Stimulated activated CD4-positive, alpha-beta T cell treated with anti-CD3 and anti-CD28 coated beads, Interleukin-12 subunit alpha, Interleukin-12 subunit beta, amount 100 ng/mL, for 4 hours (primary cell): ENCODE measurements at places on chromosomes 7 and 10.
A peak's percentile ranks its signal among the peaks of the same experiment; 100 is the strongest.

GRCh38 chr10:121337427-121337826 lies 260.8 kb downstream of the FGFR2 start:
- no peak for DNase-seq

DNA sequence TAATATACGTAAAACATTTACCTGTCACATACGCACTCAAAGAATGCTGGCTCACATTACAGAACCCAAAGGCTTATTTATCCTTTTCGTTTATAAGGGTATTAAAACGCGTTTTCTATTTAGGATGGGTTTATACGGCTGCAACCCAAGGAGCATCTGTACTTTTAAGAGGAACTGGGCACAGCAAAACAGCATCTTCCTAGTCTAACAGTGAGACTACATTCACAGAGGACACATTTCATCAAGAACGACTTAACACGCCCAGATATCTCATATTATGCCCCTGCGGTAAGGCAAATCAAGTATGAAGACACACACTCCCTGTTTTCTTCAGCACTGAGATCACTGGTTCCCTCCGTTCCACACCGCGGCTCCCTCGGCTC lies 533 bp upstream of the DMTF1 start:
- DNase-seq = no peak

GRCh38 chr10:75672842-75673241 lies 241.4 kb downstream of the LRMDA start:
- DNase-seq = no peak

DNA sequence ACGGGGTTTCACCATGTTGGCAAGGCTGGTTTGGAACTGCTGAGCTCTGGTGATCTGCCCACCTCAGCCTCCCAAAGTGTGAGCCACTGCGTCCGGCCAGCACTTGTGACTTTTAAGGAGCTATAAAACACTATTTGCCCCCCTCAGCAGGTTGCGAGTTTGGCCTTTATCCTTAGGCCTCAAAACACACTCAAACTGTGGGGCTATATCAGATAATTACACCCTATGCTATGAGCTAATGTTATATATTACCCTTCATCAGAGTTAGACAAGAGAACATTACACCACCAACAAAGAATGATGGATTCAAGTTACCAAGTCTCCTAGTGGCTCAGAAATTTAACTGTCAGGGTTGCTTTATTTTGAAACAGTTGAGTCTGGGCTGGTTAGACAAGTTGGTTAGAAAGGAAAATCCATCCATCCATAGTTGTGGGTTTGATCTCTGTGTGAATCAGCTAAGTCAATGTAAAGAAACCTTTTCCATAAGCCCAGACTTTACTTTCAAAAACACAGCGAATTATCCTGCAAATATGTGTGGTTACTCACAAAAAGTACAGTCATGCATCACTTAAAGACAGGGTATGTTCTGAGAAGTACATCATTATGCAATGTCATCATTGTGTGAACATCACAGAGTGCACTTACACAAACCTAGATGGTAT lies 115.8 kb downstream of the SEMA3D start:
- no peak for DNase-seq

- DNase-seq = no peak
These were observed 147.3 kb upstream of the TMEM196 start for GRCh38 chr7:19920705-19921104.

- no peak for DNase-seq
These were observed 128.7 kb downstream of the C10orf105 start for GRCh38 chr10:71590781-71591350.

GRCh38 chr10:100654782-100655325 lies 90.5 kb upstream of the PAX2 start:
- DNase-seq = peak; percentile 14

- DNase-seq = no peak
These were observed 41.0 kb upstream of the EMX2 start for GRCh38 chr10:117501460-117502035.

DNA sequence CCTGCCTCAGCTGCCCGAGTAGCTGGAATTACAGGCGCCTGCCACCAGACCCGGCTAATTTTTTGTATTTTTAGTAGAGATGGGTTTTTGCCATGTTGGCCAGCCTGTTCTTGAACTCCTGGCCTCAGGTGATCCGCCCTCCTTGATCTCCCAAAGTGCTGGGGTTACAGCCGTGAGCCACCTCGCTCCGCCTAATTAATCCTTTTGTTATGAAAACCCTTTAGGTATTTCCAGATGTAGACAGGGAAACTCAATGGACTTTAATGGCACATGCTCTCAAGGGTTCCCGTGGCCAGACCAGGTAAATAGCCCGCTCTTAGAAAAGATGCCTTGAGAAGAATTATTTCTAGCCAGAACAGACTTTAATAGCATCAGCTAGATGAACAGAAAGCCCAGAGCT lies 19.7 kb upstream of the EXOC4 start:
- no peak for DNase-seq

GRCh38 chr7:129095258-129095657 lies 40.3 kb upstream of the TNPO3 start:
- DNase-seq = no peak

- DNase-seq = no peak
These were observed 80.2 kb upstream of the MSRB2 start for GRCh38 chr10:23015021-23015707.

GRCh38 chr7:39100270-39100669 lies 122.6 kb downstream of the POU6F2 start:
- no peak for DNase-seq

DNA sequence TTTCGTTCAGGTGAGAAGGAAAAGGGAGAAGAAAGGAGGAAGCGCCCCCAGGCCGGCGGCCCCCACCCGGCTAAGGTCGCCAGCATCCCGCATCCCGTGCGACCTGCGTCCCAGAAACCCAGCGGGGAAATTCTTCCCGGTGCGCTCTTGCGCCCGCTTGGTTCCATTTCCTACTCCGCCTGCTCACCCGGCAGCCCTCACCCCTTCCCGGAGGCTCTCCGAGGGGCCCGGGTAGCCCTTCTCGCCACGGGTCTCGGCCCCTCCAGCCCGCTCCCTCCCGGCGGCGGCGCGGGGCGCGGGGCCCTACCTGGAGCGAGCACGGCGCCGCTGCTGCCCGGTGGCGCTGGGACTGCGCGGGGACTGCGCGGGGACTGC lies at the start of gene PRKCQ:
Gene PRKCQ (minus strand): TSS at position 373 of the 375 bp plus-strand sequence. CDS start 65,141 bp downstream, outside the sequence.
- DNase-seq = no peak

DNA sequence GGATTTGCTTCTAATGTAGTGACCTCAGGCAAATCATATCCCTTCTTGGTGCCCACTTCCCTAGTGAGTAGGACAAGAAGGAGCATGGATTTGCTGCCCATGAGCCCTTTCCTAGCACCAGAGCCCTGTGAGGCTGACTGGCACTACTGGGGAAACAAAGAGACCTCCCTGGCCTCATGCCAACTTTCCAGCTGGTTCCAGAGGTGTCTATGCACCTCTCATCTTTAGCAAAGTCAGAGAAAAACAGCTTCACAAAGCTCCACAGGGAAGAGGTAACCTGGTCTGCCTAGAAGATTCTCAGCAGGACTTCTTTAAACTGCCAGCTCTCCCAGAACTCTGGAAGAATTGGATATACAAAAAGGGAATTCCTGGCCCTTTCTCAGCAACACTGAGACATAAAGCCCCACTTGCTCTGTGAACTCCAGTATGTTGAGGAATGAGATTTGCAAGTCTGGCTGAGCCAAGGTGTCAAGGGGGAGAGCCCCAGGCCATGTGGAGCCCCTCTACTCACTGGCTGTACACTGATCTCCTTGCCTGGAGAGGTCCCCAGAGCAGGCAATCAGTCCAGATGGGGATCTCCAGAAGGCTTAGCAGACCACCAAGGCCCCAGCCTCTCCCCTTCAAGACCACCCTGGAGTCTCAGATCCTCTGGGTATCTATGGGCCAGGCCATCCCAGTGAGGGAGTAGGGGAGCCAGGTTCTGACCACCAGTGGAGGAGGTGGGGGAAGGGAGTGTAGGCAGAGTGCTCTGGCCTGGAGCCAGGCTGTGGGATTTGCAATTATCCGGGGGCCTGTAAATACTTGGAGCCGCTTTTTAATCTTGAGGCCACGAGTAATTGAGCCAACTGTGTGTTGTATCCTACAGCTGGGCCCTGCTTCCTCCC lies 24.4 kb upstream of the RBM20 start:
- DNase-seq = no peak
